K562 (cell line): ENCODE measurements at places on chromosomes 12 and 14. TPM values are rescaled to one million over a fixed set of nuclear protein-coding genes. Genes with fewer than 3 reads are reported as not detected.

VRTN gene
- not detected in 2 replicates for polyA plus RNA-seq

PDE6H gene
- polyA plus RNA-seq = not detected in 2 replicates

OAS1 gene
- polyA plus RNA-seq = not detected in 2 replicates

LHX5 gene
- 0.08 TPM in 1 of 2 replicates, not detected in the other for polyA plus RNA-seq

JDP2 gene
- polyA plus RNA-seq = 8.5 and 16.5 TPM in 2 replicates

ISCA2 gene
- polyA plus RNA-seq = 30.7 and 31.7 TPM in 2 replicates

NPFF gene
- 1.2 TPM in 1 of 2 replicates, not detected in the other for polyA plus RNA-seq

BICDL1 gene
- 0.76 and 2.0 TPM in 2 replicates for polyA plus RNA-seq

UNC79 gene
- not detected in 2 replicates for polyA plus RNA-seq

LMO3 gene
- polyA plus RNA-seq = not detected in 2 replicates

CLEC4A gene
- not detected in 2 replicates for polyA plus RNA-seq

FAM181A gene
- not detected in 2 replicates for polyA plus RNA-seq

PRPF39 gene
- 23.7 and 27.9 TPM in 2 replicates for polyA plus RNA-seq

ALDH2 gene
- polyA plus RNA-seq = 16.6 and 18.1 TPM in 2 replicates

PKP2 gene
- polyA plus RNA-seq = 2.2 and 3.0 TPM in 2 replicates

SDS gene
- polyA plus RNA-seq = 0.15 and 0.30 TPM in 2 replicates

GEMIN2 gene
- 51.4 and 87.6 TPM in 2 replicates for polyA plus RNA-seq

RDH12 gene
- 0.04 and 0.22 TPM in 2 replicates for polyA plus RNA-seq

NANOG gene
- not detected in 2 replicates for polyA plus RNA-seq

NEUROD4 gene
- not detected in 2 replicates for polyA plus RNA-seq

SOCS2 gene
- polyA plus RNA-seq = 135 and 156 TPM in 2 replicates

KRT86 gene
- not detected in 2 replicates for polyA plus RNA-seq

CEP170B gene
- polyA plus RNA-seq = 7.6 and 8.9 TPM in 2 replicates

RERGL gene
- not detected in 2 replicates for polyA plus RNA-seq

CAPZA3 gene
- polyA plus RNA-seq = not detected in 2 replicates

RPS6KL1 gene
- 10.2 and 11.6 TPM in 2 replicates for polyA plus RNA-seq

INHBE gene
- 8.5 and 9.9 TPM in 2 replicates for polyA plus RNA-seq

THAP2 gene
- 5.6 and 8.4 TPM in 2 replicates for polyA plus RNA-seq

TAS2R9 gene
- polyA plus RNA-seq = not detected in 2 replicates

KRT2 gene
- 0.17 TPM in 1 of 2 replicates, not detected in the other for polyA plus RNA-seq

BDKRB2 gene
- polyA plus RNA-seq = not detected in 2 replicates

CABP1 gene
- not detected in 2 replicates for polyA plus RNA-seq

PRH2 gene
- 0.81 TPM in 1 of 2 replicates, not detected in the other for polyA plus RNA-seq

OR4K14 gene
- not detected in 2 replicates for polyA plus RNA-seq

ASB2 gene
- not detected in 2 replicates for polyA plus RNA-seq

KITLG gene
- polyA plus RNA-seq = not detected in 2 replicates

STRAP gene
- 86.6 and 99.9 TPM in 2 replicates for polyA plus RNA-seq

GOLT1B gene
- polyA plus RNA-seq = 16.4 and 20.3 TPM in 2 replicates

RNF10 gene
- polyA plus RNA-seq = 72.1 and 80.1 TPM in 2 replicates

KRT82 gene
- not detected in 2 replicates for polyA plus RNA-seq

TPPP2 gene
- polyA plus RNA-seq = not detected in 2 replicates

TMEM132D gene
- not detected in 2 replicates for polyA plus RNA-seq

FITM1 gene
- 0.20 TPM in 1 of 2 replicates, not detected in the other for polyA plus RNA-seq

ESPL1 gene
- 19.4 and 23.9 TPM in 2 replicates for polyA plus RNA-seq

ACOT6 gene
- not detected in 2 replicates for polyA plus RNA-seq

SMCO2 gene
- polyA plus RNA-seq = not detected in 2 replicates

OR4K17 gene
- not detected in 2 replicates for polyA plus RNA-seq

ZNF891 gene
- 1.3 and 1.5 TPM in 2 replicates for polyA plus RNA-seq

RAD9B gene
- polyA plus RNA-seq = 0.31 and 0.32 TPM in 2 replicates
